ENCODE measurements at places on chromosomes 7 and 10.

DNA sequence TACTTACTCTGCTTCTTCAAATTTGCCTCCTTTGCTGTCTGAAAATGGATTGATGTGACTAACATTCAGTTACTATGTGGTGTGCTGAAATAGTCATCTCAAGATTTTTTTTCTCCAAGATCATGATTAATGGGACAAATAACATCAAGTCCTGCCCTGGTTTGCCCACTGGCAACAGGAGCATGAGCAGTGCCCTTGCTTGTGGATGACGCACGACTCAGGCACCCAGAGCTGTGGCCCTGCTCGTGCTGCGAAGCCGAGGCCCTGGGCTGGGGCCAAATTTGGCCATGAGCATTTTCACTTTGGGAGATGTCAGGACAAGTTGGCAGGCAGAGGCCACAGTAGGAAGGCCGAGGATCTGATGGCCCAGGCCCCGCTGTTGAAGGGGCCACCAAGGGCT is 239.8 kb upstream of the IGFBP3 start:
- DNase-seq: no peak

GRCh38 chr7:138478499-138478908 is 18.4 kb downstream of the TRIM24 start:
- no peak for DNase-seq

GRCh38 chr10:114548662-114549061 is 109.4 kb downstream of the ABLIM1 start:
- no peak for DNase-seq

GRCh38 chr7:131305152-131305551 is 22.5 kb upstream of the MKLN1 start:
- DNase-seq: no peak

DNA sequence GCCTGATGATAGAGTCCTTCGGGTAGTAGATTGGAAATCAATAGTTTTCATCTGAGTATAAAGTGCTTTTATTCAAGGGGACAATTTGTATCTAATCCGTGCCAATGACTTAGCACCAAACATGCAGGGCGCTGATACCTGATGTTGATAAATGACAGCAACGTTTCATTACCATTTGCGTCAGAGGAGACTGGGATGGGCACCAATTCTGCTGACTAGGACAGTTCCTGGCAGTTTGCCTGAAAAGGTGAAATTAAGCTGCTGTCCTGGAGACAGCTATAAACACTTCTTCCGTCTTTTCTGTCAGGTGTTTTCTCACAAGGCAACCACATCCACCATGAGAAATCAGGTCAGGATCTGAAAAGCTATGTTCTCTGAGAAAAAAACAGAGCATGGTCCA is 1136.4 kb downstream of the TYW1 start:
- DNase-seq: no peak

GRCh38 chr7:150377635-150378034 is 1.5 kb upstream of the ZNF775 start:
- DNase-seq: no peak

DNA sequence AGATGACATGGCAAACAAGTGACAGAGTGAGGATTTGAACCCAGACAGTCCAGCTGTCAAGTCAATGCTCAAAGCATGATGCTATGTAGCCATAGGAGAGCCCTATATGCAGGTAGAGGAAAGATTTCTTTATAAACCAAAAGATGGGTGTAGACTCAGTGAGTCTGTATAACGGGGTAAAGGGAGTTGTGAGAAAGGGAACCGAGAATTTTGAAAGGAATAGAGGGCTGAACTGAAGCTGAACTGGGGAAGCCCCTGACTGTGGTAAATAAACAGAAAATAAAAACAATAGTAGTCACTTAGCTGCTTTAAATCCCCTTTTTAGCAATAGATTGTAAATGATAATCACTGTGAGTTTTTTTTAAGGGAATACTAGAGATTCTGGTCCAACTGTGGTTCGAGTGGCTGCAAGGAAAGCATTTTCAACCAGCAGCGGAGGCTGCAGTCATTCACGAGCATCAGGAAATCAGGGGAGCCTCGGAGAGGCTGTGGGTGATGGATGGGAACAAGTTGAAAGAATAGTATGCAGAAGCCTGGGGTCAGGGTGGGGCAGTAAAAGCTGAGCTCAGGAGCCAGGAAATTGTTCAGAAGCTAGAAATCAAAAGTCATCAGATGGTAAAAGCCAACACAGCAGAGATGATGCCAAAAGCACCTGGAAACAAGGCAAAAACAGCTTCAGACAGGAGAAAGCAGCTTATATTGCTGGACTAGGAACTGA is 393.5 kb downstream of the GFRA1 start:
- no peak for DNase-seq

DNA sequence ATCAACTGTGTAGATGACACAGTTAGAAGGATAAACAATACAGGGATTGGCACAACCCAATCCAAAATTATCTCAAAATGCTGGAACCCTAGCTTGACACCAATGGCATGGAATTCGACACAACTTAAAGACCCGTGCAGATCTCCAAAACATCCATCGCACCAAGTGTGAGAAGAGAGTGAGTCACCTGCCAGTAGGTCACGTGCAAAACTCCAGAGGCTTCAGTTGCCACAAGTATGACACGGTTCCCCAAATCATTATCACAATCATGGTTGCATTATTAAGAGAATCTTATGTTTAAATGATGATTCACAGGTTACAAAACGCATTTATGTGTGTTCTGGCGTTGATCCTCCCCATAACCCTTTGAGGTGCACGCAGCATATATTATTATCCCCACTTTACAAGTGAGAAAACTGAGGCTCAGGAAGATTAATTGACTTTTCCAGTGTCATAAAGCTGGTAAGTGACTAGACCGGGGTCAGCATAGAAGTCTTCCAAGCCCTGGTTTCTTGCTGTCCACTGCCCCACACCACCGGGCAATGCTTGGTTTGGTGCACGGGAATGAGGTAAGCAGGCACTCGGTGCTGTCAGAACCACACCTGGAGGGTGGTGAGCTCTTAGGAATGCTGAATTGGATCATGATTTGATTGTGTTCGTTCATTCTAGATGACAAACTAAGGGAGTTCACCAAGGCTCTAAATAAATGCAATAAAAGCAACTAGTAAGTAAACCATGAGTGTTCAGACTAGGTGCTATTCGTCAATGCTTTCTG is 23.6 kb upstream of the STK17A start:
- DNase-seq: no peak

GRCh38 chr10:79292026-79292766 is 55.1 kb upstream of the PPIF start:
- DNase-seq: no peak

DNA sequence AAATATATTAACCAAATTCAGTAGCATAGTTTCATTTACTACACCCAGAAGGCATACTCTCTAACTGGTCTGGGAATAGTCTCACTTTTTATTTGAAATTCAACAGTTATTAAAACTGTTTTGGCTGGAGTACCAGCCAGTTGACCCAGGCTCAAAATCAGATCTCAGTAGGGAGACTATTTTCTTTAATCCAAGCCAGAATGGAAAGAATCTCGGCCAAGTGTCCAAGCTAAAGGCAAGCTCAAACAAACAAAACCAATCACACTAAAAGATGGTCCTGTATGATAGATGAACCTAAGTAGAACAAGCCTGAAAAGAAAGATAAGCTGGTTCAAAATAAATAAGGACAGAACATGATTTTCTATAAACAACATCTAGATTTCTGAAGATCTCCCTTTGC is 259.6 kb upstream of the POM121L12 start:
- no peak for DNase-seq

DNA sequence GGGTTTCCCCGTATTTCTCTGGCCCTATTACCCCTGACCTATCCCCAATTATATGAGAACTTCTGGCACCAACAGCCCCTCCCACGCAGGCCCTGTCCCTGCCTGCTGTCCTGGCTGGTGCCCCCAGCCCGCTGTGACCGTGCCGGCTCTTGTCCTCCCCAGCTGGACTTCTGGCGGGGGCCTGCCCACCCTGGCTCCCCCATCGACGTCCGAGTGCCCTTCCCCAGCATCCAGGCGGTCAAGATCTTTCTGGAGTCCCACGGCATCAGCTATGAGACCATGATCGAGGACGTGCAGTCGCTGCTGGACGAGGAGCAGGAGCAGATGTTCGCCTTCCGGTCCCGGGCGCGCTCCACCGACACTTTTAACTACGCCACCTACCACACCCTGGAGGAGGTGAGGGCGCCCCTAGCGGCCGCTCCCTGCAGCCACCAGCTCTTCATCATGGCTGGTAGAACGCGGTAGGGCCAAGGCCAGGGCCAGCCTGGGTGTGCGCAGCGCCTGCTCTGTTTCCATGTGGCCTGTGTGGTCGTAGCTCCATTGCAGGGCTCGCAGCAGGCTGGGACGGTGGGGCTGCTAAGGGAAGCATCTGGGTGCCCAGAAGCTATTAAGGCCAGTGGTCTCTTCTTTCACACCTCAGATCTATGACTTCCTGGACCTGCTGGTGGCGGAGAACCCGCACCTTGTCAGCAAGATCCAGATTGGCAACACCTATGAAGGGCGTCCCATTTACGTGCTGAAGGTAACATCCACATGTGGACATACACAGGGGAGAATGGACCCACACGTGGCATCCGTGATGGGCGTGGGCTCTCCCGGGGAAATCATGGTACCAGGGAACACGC is 1.4 kb downstream of the CPA1 start:
- no peak for DNase-seq

DNA sequence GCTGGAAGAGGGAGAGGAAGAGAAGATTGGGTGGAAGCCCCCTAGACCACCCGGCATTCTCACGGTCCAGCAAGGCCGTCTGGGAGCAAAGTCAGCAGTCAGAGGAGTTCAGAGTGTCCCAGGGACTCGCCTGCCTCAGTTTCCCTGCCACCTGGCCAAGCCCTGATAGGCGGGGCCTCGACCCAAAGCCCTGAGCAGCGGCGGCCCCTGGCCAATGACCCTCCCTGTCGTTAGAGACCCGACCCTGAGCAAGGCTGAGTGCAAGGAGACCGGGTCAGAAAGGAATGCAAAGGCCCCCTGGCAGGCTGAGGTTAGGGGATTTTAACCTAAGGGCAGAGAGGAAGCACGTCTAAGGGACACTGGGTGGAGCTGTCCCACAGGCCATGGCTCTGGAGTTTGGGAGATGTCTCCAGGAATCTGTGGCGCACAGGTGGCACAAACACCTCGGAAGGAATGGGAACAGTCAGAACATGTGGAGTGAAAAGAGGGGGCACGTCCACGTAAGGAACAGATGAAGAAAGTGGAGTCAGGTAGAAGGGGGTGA is 196.8 kb upstream of the PDE1C start:
- DNase-seq: no peak

DNA sequence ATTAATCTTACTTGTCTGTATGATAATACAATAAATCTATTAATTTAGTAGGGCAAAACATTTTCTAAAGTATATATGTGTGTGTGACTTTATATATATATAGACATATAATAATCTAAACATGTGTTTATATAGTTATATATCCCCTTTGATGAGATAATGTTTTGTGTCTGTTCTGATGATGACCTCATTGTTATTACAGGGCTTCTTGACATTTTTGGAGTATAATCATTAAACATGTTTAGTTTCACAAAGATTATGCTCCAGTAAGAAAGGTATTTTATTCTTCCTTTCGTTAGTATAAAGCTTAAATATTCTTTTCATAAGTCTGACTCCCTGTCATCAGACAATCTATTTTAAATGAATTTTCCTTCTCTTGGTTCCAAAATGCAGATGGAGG is 62.3 kb upstream of the CABCOCO1 start:
- no peak for DNase-seq

GRCh38 chr7:21543528-21544302 is 876 bp downstream of the DNAH11 start:
- no peak for DNase-seq

- no peak for DNase-seq
These were observed 17.6 kb upstream of the TMEM26 start for GRCh38 chr10:61470740-61471139.

- DNase-seq: no peak
These were observed 298.5 kb downstream of the GLRX3 start for GRCh38 chr10:130434446-130435385.

- DNase-seq: no peak
These were observed 718.5 kb downstream of the AUTS2 start for GRCh38 chr7:70316745-70317144.

GRCh38 chr10:114783686-114784085 is 37.9 kb upstream of the FHIP2A start:
- no peak for DNase-seq

DNA sequence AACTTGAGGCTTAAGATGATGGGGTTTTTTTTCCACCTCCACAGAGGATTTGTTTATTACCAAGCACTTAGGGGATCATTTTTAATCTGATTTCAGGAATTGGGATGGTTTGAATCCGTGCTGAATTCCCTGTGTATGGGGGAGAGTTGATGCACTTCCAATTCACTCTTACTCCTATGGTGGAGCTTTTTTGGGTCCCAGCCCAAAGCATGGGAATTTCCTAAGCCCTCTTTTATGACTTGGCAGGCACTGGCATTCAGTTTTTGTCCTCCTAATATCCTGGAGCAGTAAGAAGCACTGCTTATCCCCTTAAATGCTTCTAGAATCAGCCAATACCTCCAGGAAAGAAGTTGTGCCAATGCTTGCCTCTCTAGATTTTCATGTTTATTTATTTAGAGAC is 78.7 kb downstream of the HYCC1 start:
- no peak for DNase-seq

- no peak for DNase-seq
These were observed 1.6 kb downstream of the PHTF2 start for GRCh38 chr7:77800158-77800557.

DNA sequence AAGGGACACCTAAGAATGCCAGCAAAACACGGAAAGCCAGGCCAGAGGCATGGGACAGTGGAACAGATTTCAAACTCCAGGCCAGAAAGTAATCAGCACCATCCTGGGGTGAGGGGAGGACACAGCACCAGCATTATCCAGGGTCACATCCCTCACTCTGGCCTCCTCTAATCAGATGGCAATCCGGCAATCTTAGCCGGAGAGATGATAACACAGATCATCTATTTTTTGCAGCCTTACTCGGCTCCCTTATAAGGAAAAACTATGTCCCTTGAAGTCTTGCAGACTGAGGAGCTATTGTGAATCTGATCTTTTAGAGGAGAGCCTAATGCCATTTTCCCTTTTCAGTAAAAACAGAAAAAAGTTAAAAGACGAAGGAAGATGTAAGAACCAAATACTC is 16.5 kb downstream of the TRIL start:
- DNase-seq: no peak

- DNase-seq: no peak
These were observed 319.2 kb downstream of the CDC14C start for GRCh38 chr7:49243521-49243920.

- no peak for DNase-seq
These were observed at the start of gene BEND7 for GRCh38 chr10:13528875-13529713. Gene BEND7, minus strand, starts transcription at chr10:13529014. Its CDS starts 481 bp downstream, at chr10:13528533.

- DNase-seq: no peak
These were observed 256.3 kb upstream of the MAGI2 start for GRCh38 chr7:79709574-79710409.

GRCh38 chr10:34637418-34637911 is 177.6 kb downstream of the PARD3 start:
- peak; percentile 74 for DNase-seq

All from activated CD4-positive, CD25-positive, alpha-beta regulatory T cell treated with anti-CD3 and anti-CD28 coated beads, Interleukin-2, amount 50 U/mL, for 72 hours (primary cell).